ENCODE measurements at places on chromosomes 2 and 18.

- DNase-seq: no peak
Observed at GRCh38 chr18:77866351-77866750, 616.7 kb downstream of the GALR1 start.

DNA sequence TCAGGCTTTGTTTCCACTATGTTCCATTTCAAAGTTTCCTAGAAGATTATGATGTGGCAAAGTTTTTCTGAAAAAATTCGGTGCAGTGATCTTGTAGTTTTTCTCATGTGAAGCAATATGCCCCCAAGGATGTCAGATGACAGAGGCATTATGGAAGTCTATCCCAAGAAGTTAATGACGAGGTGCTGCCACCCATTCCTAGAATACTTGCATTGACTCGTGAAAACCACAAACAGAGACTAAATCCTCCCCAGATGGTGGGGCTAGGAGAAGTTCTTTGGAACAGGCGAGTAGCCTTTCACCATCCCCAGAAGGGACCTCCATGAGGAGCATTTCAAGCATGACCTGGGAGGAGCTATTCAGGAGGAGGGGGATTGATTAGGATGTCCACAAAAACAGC, 40.2 kb upstream of the COPS8 start:
- no peak for DNase-seq

GRCh38 chr18:23406271-23406787, 46.8 kb upstream of the RIOK3 start:
- DNase-seq: no peak

- no peak for DNase-seq
Observed at GRCh38 chr2:224401641-224402342, at the start of gene FAM124B. Gene FAM124B (minus strand): TSS chr2:224402107. CDS start chr2:224401768, 339 bp downstream.

- no peak for DNase-seq
Observed at GRCh38 chr2:28676152-28676835, 75.3 kb upstream of the PPP1CB start.

GRCh38 chr2:18123577-18123976, 245.1 kb downstream of the KCNS3 start:
- no peak for DNase-seq

All from stimulated activated CD4-positive, alpha-beta T cell treated with anti-CD3 and anti-CD28 coated beads, Interleukin-12 subunit alpha, Interleukin-12 subunit beta, amount 100 ng/mL, for 48 hours (primary cell).